ENCODE measurements at places on chromosomes 12 and 14.

- peak; percentile 14 for DNase-seq
Measured at GRCh38 chr14:70642303-70643235, 853 bp downstream of the TTC9 start.

GRCh38 chr12:1174659-1175058 is 183.6 kb downstream of the ERC1 start:
- DNase-seq, result no peak

GRCh38 chr14:89418976-89419375 is 1.9 kb upstream of the FOXN3 start:
- no peak for DNase-seq

DNA sequence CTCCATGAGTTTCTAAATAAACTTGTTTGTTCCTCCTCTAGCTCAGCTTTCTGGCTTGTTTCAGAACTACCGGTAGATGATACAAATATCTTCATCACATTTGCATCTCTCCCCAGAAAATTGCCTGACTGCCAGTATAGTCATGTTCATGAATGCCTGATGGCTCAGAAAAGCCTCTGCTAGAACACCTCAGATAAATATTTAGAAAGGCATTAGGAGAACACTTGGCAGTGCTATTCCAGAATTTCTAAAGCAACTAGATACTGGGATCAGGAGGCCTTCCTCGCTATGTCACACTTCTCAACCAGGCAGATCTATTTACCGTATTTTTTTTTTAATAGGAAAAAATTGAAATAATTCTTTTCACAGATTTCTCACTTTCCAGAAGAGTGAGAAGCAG is 32.3 kb upstream of the KRAS start:
- no peak for DNase-seq

GRCh38 chr14:24710403-24711112 is 76.6 kb upstream of the GZMB start:
- peak; percentile 22 for DNase-seq

- no peak for DNase-seq
Measured at GRCh38 chr12:104182621-104183378, 32.8 kb upstream of the TXNRD1 start.

DNA sequence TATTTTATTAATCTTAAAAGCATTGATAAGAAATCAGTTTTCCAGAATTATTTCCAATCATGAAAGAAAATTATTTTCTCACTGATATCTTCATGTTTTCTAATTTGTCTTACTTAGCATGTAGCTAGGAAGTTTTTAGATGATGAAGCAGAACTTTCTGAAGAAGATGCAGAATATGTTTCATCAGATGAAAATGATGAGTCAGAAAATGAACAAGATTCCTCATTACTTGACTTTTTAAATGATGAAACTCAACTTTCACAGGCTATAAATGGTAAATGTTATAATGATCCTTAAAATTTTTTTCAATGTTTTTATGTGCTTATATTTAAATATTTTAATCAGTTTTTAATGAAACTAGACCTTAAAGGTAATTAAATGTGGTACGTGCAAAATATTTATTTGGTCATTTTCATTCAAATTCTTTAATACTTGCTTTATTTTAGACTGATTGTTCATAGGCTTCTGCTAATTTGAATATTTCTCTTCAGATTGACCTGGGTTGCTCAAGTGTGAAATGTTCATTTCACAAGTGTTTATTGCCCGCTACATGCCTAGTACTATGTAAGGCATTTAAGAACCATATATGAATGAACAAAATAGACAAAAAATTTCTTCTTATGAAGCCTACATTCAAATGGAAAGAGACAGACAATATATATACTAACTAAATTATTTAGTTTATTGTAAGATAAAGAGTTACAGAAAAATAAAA is 49.5 kb downstream of the FANCM start:
- no peak for DNase-seq

DNA sequence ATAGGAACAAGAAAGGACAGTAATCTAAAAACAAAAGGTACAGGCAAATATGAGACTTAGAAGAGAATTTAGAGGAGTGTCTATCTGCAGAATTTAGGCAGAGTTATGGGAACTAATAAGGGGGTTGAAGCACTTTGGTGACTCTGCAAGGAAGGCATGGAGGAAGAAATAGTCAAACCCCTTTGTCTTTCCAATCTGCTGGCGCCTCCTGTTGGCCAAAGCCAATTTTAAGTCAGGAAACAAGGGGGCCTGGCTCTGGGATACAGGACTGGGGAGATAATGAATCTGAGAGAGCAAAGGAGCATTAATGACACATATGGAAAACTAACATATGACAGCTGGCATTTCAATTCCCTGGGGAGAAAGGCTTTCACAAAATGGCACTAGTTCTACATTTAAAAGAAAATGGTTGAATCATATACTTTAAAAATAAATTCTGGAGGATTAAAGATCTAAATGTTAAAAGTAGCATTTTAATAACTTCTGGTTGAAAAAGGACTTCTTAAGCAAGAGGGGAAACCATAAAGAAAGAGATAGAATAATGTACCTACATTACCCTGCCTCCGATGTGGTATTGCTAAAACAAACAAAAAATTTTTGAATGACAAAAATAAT is 48.5 kb upstream of the CSRP2 start:
- DNase-seq, result no peak

DNA sequence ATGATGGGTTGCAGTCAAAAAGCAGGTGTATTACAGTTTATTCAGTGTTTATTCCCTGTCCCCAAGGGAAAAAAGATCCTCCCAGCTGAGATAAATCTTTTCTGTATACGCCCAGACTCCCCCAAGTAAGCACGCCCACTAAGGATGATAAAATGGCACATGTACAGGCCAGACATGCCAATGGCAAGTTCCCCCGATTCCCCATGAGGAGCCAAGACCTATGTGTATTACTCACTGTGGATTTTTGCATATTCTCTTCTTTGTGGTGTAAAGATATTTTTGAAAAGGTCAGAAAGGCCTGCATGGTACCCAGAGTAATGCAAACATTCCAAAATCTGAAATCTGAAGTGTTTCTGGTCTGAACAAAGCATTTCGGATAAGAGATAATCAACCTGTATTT is 22.2 kb downstream of the NR2C1 start:
- DNase-seq, result no peak

GRCh38 chr12:120092551-120093335 is 23.8 kb downstream of the RAB35 start:
- DNase-seq, result no peak

DNA sequence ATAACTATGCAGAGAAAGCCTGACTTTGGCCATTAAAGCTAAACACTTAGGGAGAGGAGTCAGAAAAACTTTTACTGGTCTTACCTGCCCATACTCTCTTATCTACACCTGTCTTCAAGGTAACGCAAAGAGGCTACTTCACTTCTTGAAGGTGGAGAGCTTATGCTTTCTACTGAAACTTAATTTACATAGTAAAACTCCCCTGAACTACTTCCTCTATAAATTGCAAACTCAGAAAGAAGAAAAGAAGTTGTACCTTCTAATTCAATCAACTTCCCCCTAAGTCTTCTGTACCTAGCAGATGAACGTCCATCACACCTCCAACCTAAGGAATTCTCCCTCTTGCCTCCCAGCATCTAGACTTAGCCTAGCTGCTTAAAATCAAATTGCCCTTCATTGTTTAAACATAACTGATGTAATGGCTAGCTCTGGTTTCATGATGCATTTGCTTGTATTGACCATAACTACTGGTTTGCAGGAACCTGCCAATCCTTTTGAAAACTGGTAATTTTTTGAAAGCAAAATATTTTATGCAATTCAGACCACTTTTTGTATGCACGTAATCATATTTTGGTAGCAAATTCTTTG is 87.7 kb downstream of the STON2 start:
- DNase-seq, result no peak

GRCh38 chr12:94073441-94074051 is 74.8 kb upstream of the PLXNC1 start:
- DNase-seq, result no peak

DNA sequence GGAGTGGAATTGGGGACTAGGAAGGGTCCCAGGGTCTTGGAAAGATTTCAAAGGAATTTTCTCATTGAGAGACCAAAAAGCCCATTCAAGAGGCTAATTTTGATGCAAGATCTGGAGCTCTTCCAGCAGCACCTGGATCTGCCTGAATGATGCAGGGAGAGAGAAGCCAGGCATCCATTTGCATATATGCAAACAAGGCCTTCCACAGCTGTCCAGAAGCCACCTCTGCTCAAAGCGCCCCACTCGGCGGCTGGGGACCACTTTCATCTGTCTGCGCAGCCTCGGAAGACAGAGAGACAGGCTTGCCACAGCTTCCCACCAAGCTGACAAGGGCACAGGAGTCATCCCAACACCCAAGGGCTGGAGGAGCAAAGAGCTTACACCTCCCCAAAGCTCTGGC is 295.6 kb downstream of the DPF3 start:
- DNase-seq, result no peak

GRCh38 chr12:54398995-54399793 is 14.7 kb upstream of the ZNF385A start:
- peak; percentile 81 for DNase-seq

GRCh38 chr14:51145246-51145645 is 50.3 kb upstream of the TRIM9 start:
- no peak for DNase-seq

DNA sequence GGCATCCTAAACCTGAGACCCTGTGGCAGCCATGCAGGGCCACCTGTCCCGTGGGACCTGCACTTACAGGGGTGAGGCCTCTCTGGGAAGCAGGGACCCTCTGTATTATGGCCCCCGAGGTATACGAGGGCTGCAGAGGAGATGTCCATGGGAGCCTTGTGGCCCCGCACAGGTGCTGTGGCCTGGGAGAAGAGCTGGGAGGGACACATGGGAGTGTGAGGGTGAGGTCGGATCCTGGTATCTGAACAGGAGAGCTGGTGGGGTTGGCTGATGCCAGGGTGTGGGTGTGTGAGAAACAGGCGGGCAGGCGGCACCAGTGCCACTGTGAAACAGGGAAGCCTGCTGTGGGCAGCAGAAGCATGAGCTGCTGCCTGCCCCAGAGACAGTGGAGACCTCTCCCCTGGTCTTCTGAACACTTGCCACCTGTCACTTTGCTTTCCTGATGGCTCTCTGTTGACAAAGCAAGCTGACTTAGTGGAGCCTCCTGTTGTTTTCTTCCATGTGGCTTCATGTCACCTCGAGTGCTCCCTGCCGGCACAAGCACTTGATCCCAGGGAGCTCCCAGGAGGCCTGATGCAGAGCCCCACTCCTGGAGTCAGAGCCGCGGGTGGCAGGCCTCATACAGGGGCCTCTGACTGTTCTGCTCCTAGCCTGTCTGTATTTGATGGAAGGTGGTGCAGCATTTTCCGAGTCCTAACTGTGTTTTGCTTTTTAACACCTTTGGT is 19.8 kb upstream of the AMN start:
- no peak for DNase-seq

- no peak for DNase-seq
Measured at GRCh38 chr14:76081642-76082041, 70.1 kb upstream of the GPATCH2L start.

- no peak for DNase-seq
Measured at GRCh38 chr12:54428050-54429013, 9.3 kb upstream of the ITGA5 start.

GRCh38 chr12:32926963-32927362 is 30.4 kb upstream of the PKP2 start:
- DNase-seq, result no peak

GRCh38 chr12:45329238-45329637 is 113.3 kb downstream of the ANO6 start:
- no peak for DNase-seq

DNA sequence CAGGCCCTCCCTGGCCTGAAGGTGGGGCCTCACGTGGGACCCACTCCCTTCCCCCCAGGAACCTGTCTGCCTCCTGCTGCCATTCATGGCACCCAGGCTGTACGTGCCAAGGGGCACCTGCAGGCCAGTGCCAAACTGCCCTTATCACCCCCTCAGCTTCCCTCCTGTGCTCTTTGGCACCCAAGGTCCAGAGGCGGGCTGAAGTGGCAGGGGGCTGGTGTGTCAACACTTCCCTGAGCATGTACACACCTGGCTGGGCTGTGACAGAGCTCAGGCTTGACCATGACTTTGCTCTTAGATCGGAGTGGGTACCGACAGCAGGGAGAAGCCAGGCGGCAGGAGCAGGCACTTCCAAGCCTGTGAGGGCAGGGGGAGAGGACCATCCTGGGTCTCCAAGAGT is 41.6 kb downstream of the HSD17B6 start:
- DNase-seq, result no peak

DNA sequence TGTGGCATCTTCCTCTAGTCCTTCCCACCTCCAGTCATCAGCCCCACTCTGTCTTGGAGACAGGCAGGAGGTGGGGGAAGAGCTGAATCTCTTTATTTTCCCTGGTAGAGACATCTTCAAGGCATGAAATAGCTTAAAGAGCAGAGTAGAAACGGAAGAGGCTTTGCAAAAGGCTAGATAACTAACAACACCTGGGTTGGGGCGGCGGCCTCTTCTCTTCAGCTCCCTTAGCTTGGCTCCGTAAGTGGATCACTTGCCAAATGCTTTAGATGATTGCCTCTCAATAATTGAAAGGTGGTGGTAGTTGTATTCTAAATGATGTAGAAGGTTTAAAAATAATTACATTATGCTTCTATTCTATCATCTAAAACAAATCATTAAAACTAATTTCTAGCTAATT is 36.1 kb downstream of the SSPN start:
- no peak for DNase-seq

DNA sequence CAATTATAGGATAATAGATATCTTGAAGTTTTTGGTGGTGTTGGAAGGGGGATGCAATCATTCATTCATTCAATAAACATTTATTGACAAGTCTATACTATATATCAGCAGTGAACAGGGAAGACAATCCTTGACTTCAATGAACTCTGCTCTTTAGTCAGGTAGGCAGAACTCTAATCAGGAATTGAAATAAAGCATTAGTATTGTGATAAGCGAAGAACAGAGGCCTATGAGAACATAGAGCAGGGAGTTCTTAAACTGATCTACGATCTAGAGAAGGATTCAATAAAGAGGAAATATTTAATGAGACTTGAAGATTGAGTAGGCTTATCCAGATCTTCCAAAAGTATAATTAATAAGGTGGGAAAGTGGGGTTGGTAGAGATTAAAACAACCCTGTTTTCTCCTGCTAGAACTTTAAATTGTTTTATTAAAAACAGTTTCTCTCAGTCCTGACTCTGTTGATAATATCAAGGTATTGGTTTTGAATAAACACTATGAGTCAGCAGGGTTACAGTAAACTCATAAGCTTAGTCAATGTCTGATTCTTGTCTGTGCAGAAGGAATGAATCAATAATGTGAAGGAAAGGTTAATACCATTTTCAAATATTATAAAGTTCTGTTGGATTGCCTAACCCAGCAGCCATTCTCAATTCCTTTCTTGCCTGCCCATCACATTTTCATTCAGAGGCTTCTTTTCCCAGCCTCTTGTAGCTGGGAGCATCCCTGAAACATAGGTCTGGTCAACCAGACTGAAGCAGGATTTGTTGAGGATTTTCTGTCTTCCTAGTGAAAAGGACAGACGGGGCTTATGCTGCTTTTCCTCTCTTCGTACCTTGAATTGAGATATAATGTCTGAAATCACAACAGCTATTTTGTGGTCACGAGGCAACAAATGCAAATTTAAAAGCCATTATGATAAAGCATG is 38.9 kb upstream of the KTN1 start:
- DNase-seq, result no peak

GRCh38 chr12:33180918-33181317 is 258.7 kb downstream of the SYT10 start:
- no peak for DNase-seq
